Activated CD4-positive, alpha-beta memory T cell treated with anti-CD3 and anti-CD28 coated beads, Interleukin-2, amount 10 ng/mL, durations not matched to agents 7 days and 5 days (primary cell): ENCODE measurements at places on chromosomes 1 and 21.

GRCh38 chr1:203518541-203518940, 24.6 kb downstream of the OPTC start:
- no peak for DNase-seq

GRCh38 chr21:28769683-28770082, 223.0 kb downstream of the LTN1 start:
- no peak for DNase-seq

DNA sequence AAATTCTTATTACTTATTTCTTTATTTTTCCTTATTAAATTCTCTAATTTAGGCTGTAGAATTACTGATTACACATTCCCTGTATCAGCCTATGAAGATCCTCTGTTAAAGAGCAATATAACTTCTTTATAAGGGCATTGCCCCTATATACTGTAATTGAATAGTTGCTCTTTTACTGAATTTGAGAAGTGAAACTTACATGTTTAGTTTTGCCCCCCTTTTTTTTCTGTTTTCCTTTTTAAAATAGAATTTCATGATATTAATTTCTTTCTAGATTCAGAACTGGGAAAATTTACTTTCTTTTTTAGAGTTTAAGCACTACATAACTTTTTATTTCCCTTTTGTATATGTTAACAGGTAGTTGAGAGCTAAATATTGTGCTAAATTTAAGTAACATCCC, 29.5 kb upstream of the PGM1 start:
- no peak for DNase-seq

DNA sequence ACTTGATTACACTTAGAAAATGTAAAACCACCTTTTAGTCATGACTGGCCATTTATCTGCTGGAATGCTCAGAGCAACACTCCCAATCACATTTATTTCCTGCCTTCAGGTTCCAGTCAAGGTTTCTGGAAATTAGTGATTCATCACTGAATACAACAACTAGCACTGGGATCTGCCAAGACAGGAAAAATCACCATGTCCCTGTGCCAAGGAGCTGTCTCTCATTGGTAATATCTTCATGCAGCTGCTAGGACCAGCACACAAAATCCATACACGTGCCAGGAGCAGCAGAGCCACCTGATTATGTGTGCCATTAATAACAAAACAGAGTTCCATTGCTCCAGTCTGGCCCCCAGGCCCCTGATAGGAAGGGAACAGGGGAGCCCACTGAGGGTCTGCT, 194.6 kb downstream of the TNR start:
- DNase-seq = no peak

- no peak for DNase-seq
These were observed 61.5 kb upstream of the GJA5 start for GRCh38 chr1:147821883-147822282.

- no peak for DNase-seq
These were observed 6.9 kb downstream of the PLPP3 start for GRCh38 chr1:56572334-56573050.

DNA sequence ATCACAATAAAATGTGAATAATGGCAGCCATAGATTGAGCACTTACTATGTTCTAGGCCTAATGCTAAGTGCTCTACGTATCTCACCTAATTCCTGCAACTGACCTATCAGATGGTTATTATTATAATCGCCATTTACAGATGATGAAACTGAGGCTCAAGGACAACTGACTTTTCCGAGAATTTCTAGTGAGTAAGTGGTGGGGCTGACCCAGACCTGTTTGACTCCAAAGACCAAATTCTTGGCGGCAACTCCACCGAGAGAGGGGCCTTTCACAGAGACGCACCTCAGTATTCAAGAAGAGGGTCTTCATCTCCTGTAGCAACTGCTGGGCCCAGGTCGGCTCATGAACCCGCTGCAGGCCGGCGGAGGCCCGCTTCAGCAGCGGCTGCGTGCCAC, 573 bp downstream of the TMEM234 start:
- no peak for DNase-seq

- no peak for DNase-seq
These were observed 12.0 kb downstream of the SEMA6C start for GRCh38 chr1:151134396-151134795.

DNA sequence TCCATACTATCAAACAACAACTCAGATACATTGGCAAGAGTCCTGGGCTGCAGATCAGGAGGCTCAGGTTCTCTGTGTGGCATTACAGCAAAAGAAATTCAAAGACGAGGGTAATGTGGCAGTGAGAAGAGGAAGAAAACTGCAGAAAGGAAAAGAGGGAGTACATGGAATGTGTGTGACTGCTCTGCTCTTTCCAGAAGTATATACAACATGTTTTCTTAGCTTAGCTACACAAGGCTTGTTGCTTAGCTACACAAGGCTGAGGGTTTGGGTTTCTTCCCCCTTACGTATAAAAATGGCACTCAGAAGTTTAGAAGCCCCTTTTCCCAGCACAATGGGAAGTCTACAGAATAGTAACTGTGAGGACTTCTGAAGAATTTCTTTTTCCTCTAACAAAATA, 86.0 kb downstream of the PRRX1 start:
- no peak for DNase-seq

GRCh38 chr21:28821276-28822122, 171.2 kb downstream of the LTN1 start:
- DNase-seq = no peak

GRCh38 chr1:220462752-220463151, 65.2 kb upstream of the MARK1 start:
- no peak for DNase-seq

DNA sequence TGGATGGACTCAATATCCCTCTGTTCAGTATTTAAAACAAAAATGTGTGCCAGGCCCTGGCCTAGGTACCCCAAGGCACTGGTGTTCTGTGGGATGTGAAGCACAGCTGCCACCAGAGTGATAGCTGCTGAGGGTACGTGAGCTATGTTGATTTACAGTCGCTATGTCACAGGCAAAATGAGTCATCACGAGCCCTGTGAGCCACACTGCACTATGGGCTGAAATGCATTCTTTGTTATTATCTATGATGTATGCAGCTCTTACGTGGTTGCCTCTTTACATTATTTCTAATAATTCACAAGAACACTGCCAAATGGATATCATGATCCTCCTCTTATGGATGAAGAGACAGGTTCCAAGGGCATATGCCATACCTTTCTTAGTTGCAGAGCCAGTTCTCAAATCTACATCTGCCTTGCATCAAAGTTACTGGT, 2.1 kb downstream of the TEX38 start:
- DNase-seq = peak; percentile 33

GRCh38 chr1:15048437-15048980, 105.0 kb upstream of the TMEM51 start:
- no peak for DNase-seq

DNA sequence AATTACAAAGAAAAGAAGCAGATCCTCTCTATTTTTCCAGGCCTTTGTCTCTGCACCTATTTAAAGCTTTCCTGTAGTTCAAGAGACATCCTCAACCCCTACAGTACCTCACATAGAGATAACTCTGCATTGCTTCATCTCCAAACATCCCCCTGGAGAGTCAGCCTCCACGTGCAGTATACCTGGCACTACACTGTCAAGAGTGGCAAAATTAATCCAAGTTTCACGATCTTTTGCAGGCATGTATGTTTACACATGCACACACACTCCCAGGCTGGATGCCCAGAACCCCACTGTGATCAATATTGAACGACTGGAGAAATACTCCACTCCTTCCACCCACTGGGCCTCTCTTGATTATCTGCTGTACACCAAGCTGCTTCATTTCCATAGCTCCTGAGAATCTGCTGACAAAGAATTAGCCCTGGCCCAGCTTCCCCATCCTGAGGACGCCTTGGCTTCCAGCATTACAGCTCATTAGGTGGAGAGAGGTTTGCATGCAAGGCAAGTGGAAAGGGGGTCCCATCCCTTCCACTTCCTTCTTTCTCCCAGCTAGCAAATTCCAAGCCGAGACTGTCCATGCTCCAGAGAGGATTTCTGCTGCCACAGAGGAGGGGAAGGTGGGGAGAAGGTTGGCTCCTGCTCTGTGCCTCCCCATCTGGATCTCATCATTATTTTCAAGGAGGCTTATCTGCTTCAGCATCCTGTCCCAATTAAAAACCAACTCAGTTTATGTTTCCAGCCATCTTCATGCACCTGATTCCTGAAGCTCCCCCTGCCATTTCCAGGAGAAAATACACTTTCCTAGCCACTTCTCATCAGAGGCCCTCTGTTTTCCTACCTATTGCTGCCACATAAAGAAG, 66.5 kb upstream of the GOLT1A start:
- no peak for DNase-seq

- DNase-seq = no peak
These were observed 169.3 kb downstream of the SEC16B start for GRCh38 chr1:177800400-177801088.

DNA sequence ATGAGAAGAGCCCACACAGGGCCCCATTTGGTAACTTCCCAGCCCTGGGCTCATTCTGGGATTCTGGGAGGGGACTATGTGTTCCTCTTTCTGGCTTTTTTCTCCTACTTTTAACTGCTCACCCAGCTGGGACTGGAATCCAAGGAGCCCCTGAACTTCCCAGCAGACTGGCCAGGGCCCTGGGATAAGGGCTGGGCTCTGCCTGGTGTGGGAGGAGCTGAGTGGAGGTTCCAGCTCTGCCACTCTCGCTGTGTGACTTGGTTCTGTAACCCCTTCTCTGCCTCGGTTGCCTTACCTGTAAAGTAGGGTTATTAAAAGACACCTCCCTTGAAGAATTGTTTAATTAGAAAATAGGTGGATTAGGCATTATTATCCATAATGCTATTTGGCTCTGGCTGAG, 19.6 kb upstream of the EPB41 start:
- no peak for DNase-seq

- DNase-seq = peak; percentile 36
These were observed 5.5 kb downstream of the FBXO2 start for GRCh38 chr1:11648732-11649158.
